GM23248 (cell line): ENCODE measurements at places on chromosomes 13 and 19. TPM values are rescaled to one million over a fixed set of nuclear protein-coding genes. Genes with fewer than 3 reads are reported as not detected.
A peak's percentile ranks its signal among the peaks of the same experiment; 100 is the strongest.

TTC9B gene
- polyA plus RNA-seq = 0.15 TPM in 1 of 2 replicates, not detected in the other

PROZ gene
- polyA plus RNA-seq = not detected in 2 replicates

LRP3 gene
- polyA plus RNA-seq = 2.9 TPM in 2 replicates

DNA sequence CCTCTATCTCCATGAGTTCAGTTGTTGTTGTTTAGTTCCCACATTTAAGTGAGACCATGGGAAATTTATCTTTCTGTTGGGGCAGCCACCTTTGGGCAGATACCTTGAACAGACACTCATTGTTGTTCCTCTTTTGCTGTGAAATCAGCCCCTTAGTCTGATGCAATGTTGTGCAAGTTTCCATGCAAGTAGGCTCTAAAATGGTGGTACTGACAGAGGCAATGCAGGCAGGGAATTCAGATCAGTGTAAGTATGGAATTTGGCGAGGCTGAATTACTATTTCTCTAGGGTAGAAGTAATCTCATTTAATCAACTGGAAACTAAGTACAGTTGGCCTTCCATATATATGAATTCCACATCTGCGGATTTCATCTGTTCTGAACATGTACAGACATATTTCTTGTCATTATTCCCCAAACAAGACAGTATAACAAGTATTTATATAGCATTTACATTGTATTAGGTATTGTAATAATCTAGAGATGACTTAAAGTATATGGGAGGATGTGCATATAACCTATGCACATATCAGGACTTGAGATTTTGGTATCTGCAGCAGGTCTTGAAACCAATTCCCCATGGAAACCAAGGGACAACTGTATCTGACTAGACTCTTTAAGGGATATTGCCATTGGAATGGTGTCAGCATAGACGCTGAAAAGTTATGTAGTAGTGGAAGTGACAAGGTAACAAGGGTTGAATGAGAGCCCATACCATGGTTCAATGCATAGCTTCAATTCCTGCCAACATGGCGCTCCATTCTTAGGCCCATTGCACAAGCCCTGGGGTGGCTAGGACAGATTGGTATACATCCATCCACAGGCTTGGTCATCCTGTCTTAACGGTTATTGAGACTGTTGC, 281.5 kb upstream of the HTR2A start:
- no peaks in the 10 kb centered on the region for H3K27me3 ChIP-seq
- H3K36me3 ChIP-seq = no peaks in the 10 kb centered on the region
- no peak overlapping the region for H3K27ac ChIP-seq
- H3K4me3 ChIP-seq = no peak overlapping the region
- DNase-seq = no peak
- peaks cover 14% of the 10 kb centered on the region for H3K4me1 ChIP-seq

DNA sequence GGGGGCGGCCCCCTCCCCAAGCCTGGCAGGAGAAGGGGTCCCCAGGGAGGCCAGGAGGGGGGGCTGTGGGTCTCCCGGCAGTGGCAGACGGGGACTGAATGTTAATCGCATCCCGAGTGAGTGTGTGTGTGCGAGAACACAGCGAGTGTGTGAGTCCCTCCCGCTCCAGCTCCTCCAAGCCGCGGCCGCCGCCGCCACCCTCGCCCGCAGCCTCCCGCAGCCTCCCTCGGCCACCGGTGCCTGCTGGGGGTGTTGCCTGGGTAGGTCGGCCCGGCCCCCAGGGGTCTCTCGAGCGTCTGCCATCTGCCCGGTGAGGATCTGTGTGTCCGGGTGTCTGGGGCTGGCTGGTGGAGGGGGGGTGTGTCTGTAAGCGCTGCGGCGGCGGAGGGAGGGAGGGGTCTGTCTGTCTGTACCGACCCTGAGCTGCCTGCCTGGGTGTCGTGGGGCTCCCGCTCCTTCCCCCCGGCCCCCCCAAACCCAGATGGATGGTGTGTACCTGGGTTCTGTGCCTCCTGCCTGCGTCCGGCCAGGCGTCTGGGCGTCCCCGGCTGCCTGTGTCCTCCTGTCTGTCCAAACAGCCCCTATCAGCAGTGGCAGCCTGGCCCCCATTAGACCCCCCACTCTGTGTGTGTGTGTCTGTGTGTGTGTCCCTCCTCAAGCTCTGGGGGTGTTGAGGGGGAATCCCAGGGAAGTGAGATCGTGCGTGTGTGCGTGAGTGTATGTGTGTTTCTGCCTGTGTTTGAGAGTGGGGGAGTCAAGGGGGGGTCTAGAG, at the start of gene GRIN2D:
GRIN2D (plus strand) TSS at position 110 of the 772 bp plus-strand sequence. CDS start 4,725 bp downstream, outside the sequence.
- no peaks in the 10 kb centered on the region for H3K36me3 ChIP-seq
- peaks cover 3% of the 10 kb centered on the region; the same call in 1 of the 2 replicates for H3K27me3 ChIP-seq
- H3K4me1 ChIP-seq = peaks cover 11% of the 10 kb centered on the region
- peak; percentile 68 for DNase-seq
- H3K27ac ChIP-seq = no peak within 1 kb of the TSS

- H3K27ac ChIP-seq = no peak overlapping the region
- H3K27me3 ChIP-seq = no peaks in the 10 kb centered on the region
- peaks cover 20% of the 10 kb centered on the region for H3K4me1 ChIP-seq
- H3K4me3 ChIP-seq = no peak overlapping the region
- DNase-seq = peak; percentile 21
Observed at GRCh38 chr19:38031423-38031770, 124.4 kb downstream of the SIPA1L3 start.
